ENCODE measurements at places on chromosomes 7 and 10.

DNA sequence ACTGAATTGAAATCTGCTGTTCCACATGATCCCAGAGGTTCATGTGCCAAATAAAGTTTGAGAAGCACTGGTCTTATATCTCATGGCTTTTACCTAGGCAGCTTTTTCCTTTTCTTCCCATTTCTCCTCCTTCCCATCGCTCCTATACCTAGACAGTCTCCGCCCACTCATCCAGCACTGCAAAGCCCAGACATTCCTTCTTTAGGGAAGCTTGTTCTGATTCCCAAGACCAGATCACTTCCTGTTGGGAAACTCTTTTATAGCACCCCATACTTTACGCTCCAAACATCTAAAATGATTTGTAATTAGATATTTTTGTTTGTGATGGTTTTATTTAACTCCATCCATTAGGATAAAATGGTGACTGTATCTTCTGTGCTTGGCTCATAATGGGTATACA, 75.9 kb downstream of the BMPER start:
- DNase-seq: no peak

- no peak for DNase-seq
These were observed 24.0 kb downstream of the PKD1L1 start for GRCh38 chr7:47924266-47924665.

DNA sequence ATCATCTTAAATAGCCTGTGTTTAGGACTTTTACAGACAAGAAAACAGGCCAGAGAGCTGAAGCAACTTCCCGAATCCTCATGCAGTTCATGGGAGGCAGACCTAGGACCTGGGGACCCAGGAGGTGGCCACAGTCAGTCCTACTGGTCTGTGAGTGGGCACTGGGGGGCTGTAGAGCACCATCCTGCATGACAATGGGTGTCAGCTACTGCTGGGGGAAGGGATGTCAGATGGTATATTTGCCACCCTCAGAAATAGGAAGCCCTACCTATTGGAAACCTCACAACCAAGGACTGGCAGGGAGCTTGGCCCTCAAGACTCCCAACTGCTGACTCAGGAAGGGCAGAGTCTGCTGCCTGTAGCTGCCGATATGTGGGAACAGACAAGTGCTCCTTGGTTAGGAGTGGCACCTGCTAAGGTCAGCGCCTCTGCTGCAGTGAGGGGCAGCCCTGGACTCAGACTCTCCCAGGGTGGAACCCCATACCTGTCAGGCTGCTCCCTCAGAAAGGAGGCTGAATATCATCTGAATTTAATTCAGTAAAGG, 29.7 kb downstream of the OGDH start:
- no peak for DNase-seq

- DNase-seq: no peak
These were observed 4.9 kb upstream of the FOXP2 start for GRCh38 chr7:114409750-114410149.
